ENCODE measurements at places on chromosomes 3 and 15. TPM values are rescaled to one million over a fixed set of nuclear protein-coding genes. Genes with fewer than 3 reads are reported as not detected.

Gene CLSTN2
- not detected for total RNA-seq

- no peak for DNase-seq
These were observed 15.7 kb downstream of the VPS18 start for GRCh38 chr15:40909662-40910630.

GRCh38 chr3:13338996-13339395, 81.1 kb downstream of the NUP210 start:
- no peak for DNase-seq

DNA sequence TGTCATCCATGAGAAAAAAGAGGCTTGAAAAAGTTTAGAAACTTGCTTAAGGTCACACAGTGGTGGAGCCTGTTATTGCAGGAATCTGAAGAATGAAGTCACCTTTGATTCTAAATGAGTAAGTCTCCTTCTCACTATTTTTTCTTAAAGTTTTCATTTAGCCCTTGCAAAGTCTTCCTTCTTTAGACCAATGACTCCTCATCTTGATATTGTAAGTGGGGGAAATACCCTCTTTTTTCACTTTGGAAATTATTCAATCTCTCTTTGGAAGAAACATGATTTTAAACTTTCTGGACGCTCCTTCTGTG, 787 bp upstream of the SLMAP start:
- DNase-seq = no peak

- DNase-seq = no peak
These were observed 174.3 kb downstream of the EBLN2 start for GRCh38 chr3:73235768-73236167.

DNA sequence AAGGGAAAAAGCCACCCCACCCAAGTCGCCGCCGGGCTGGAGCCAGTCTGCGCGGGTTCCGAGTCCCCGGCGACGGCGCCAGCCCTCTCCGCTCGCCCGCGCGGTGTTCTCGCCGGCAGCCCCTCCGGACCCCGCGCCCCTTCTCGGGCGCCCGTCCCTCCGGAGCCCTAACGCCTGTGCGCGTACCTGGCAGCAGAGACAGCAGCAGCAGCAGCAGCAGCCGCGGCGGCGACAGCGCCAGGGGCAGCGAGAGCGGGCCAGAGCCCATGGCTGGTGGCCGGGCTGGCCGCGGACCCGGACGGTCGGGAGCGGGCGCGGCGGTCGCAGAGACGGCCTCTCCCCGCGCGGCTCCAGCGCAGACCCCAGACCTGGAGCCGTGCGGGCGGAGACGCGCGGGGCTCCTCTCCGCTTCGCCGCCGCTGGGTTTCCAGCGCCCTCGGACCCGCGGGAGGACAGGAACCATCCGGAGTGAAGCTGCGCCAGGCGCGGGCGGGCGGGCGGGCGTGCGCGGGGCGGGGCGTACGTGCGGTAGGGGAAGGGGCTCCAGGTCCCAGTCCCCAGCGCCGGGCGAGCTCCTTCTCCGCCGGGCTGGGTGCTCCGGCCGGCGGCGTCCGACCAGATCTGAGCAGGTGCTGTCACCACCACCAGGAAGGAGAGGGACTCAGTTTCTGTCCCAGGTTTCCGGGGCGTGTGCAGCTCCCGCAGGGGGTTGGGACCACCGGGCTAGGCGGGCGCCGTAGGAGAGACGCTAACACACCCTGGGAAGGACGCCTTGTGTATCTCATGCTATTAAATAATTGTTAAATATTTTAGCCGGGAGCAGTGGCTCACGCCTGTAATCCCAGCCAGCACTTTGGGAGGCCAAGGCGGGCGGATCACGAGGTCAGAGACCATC, at the start of gene CHRNA3:
Gene CHRNA3 (minus strand): TSS at position 470 of the 895 bp plus-strand sequence. CDS start 202 bp downstream, at position 268.
- no peak for DNase-seq

All from CD4-positive, CD25-positive, alpha-beta regulatory T cell (primary cell).